Stimulated activated CD4-positive, alpha-beta T cell treated with anti-CD3 and anti-CD28 coated beads, Interleukin-12 subunit alpha, Interleukin-12 subunit beta, amount 100 ng/mL, for 4 hours (primary cell): ENCODE measurements at places on chromosomes 12 and 14.

DNA sequence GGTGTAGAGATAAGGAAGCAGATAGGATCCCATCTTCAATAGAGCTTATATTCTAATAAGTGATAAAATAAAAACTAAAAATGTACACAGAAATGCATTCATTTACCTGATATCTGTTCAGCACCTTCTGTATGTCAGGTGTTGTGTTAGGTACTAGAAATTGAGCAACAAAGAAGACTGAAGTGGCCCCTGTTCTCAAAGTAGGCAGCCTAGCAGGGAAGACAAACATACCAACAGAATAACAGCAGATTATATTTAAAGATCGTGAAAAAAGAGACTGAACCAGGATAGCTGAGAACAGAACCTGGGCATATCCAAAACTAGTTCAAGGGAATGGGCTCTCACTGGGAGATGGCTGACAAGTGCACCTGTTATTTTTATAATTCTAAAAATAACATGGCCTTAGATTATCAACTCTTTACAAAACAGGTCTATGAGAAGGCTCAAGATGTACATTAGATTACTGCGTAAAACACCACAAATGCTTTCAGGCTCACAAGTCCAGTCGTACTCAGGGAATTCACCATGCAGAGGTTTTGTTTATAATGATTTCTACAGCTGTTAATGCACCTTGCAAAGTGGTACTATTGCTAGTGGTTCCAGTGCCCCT is 16.4 kb downstream of the ANO6 start:
- no peak for DNase-seq

DNA sequence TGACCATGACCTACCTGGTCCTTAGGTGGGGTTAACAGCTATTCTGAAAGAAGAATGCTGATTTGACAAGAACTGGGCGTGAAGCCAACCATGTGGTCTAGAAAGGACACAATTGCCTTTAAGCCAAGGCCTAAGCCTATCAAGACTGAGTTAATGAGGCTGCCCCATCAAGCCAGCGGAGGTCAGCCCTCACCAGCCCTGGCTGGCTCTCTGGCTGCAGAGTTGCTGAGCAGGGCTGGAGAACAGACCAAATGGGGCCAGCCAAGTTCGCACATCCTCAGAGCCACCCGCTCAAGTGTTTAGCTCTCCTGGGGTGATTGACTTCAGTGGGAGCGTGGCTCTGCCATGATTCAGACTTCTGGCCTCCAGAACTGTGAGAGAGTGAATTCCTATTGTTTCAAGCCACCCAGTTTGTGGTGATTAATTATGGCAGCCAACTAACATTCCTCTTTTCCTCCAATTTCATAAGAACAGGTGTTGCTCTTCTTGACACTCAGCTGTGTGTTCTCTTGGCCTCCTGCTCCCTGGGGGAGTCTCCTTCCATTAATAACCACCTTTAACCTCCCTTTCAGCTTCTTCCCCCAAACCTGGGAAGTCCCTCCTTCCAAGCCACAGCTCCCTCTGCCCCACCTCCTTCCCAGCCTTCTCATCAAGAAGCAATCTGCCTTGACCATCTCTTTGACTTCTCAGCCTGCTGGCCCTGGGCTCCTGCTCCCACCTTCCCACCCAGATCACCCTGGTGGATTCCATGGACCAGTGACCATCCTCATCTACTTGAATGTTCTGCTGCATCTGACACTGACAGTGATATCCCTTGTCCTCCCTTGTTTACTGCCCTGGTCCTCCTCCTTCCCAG is 5.3 kb upstream of the SERPINA5 start:
- no peak for DNase-seq

- DNase-seq = no peak
Measured at GRCh38 chr12:913919-914698, 35.4 kb downstream of the RAD52 start.

- DNase-seq = no peak
Measured at GRCh38 chr14:92539875-92540274, 26.3 kb downstream of the RIN3 start.
